Activated CD4-positive, alpha-beta T cell treated with anti-CD3 and anti-CD28 coated beads, Interleukin-2, amount 50 U/mL, for 16 hours (primary cell): ENCODE measurements at places on chromosomes 2 and 18.
A peak's percentile ranks its signal among the peaks of the same experiment; 100 is the strongest.

DNA sequence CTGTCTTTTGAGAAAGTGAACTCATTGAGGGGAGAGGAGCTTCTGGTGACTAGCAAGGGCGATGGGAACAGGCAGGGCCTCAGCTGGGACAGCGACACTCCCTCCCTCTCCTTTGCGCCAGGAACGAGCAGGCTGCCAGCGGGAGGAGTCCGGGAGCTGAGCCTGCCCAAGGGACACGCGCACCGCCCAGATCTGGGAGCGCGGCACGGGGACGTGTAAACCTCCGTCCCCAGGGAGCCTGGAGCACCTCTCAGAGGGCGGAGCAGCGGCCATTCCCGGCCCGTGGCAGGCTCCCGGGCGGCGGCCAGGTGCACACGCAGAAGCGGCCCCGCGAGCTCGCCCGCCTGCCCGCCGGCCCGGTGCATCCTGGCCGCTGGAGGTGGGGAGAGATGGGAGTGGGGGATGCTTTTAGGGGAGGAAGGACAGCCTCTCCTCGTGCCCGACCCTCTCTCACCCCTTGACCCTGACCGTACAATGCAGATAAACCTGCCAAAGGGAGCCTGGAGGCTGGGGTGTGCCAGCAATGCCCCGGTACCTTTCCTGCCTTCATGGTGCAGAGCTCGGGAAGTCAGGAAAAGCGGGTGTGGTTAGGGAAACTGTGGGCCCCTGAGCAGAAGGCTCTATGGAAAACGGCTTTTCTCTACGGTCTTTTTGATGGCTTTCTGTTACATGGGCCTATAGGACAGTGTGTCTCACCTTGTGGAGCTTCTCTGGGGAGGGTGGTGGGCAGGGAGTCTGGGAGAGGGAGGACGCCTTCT lies 2.2 kb downstream of the AQP4 start:
- no peak for DNase-seq

GRCh38 chr2:55364189-55365055 lies 55.2 kb downstream of the CCDC88A start:
- DNase-seq, result no peak

- DNase-seq, result no peak
These were observed 43.4 kb downstream of the DPP4 start for GRCh38 chr2:162030363-162031190.

DNA sequence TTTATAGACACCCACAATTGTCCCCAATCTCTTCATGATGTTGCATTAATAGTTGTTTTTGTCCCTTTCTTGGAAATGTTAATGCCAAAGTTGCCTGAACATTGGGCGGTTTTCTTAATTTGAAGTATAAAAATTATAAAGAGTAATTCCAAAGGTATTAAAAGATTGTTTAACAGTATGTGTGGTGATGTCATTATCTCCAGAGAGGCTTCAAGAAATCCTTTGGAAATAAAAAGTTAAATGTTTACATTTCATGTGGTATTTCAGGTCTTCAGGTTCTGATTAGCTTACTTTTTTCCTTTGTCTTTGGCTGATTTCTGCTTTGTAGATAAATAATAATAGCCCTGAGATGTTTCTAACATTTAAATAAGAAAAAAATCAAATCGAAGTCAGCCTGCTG lies 29.3 kb upstream of the NOSTRIN start:
- DNase-seq, result no peak

DNA sequence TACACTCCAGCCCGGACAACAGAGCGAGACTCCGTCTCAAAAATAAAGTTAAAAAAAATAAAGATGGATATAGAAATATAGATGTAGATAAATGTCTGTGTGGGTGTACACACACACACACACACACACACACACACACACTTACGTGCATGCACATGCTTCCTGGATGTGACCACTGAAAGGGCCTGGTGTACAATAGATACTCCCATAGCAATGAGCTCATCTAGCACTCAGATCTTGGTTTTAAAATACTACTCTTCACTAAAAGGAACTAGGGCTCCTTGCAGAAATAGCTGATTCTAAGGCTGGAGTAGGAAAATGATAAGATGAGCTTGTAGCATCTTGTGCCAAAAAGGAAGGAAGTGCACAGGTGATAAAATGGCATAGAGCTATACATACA lies 39.1 kb downstream of the ROCK2 start:
- no peak for DNase-seq

DNA sequence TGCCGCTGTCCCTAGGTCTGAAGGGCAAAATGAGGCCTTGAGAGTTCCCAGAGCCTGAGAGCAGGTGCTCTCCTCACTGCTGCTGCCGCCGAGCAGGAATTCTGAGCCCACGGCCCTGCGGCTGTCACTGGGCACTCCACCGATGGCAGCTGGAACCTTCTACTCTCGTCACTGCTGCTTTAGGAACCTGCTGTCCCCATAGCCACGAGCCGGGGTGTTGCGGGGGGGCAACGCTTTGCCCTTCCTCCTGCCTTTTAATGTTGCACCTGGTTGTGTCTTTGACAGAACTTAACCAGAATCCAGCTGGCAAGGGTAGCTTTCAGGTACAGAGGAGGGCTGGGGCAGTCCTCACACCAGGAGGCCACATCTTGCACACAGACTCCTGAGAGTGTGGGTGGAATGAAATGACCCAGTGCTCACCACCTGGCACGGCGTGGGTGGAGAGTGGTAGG lies 32.3 kb downstream of the NCK2 start:
- no peak for DNase-seq

DNA sequence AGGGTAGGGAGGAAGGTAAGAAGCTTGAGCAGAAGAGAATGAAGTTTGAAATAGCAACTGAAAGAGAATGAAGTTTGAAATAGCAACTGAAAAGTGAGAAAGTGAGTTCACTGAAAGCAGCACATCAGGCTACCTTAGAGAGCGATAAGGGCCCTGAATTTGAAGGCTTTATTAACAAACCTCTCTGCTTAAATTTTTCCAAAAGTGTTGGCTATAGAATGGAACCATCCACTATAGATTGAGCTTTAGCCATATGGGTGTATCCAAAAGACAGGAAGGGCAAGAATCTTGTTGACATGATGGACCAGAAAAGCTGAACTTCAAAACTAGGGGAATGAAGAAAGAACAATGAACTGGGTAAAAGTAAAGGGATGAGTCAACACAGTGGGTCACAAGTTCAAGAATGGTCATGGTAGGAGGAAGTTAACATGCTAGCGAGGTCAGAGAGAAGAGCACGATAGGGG lies 122.5 kb downstream of the ASXL3 start:
- DNase-seq, result no peak

DNA sequence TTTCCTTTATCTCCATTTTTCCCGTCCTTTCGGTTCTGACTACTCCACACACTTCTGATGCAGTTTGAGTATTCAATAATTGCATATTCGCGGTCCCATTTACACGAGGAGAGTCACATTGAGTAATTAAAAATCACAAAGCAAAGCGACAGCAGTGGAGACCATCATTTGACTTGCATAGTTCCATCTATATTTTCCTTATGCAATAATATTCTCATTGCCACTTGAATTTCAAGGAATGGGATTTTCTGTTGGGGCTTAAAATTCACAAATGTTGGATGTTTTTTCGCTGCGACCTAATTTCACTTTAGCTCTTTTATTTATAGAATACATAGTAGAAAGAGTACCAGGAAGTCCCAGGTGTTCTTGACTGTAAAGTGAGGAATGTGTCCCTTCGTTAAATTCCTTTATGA lies 186.8 kb downstream of the ZEB2 start:
- DNase-seq, result no peak

DNA sequence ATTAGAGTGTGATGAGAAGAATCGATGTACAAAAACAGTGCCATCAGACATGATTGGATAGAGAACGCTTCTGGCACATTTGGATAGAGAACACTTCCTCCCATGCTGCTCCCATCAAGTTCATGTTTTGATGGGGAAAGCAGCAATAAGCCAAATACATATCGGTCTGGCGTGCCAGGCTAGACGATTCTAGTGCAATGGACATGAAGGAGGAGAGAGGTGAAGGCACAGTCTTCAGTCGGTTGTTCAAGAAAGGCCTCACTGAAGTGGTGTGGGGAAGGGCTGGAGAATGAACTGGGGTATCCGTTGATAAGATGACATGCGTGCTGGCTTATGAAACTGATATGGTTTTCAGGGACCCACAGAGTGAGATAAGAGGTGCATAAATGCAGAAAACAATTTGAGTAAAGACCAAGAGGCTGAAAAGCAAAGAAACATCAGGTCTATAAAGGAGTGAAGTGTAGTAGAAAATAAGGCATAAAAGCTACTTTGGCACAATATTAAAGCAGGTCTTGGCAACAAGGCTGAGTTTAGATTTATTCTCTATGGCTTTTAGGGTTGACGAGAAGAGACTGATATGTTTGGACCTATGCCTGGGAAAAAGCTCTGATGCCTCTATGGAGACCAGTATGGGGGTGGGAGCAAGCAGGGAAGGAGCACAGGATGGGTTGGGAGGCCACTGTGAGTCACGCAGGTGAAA lies 117.6 kb upstream of the PIEZO2 start:
- no peak for DNase-seq

- no peak for DNase-seq
These were observed 17.3 kb downstream of the CYS1 start for GRCh38 chr2:10062931-10063365.

DNA sequence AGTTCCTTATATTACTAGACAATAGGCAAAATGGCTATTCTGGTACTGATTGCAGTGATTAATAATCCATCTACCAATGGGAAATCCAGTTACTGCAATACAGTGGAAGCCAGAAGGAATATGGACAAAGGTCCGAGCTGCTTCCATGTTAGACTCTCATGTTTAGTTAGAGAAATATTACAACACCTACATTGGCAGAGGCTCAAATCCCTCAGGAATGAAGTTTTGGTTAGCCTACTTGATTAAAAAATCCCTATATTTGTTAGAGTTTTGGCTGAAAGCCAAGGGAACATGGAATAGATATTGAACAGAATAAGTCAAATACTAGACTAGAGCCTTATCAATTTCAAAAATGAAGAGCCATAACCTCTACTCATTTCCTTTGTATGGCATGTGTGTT lies 48.5 kb downstream of the ARL6IP6 start:
- no peak for DNase-seq

GRCh38 chr2:161010503-161011015 lies 149.7 kb upstream of the TANK start:
- DNase-seq, result no peak

GRCh38 chr2:185291035-185291647 lies 447.5 kb upstream of the FSIP2 start:
- peak; percentile 32 for DNase-seq

GRCh38 chr2:227079726-227080125 lies 84.3 kb downstream of the COL4A4 start:
- DNase-seq, result no peak

DNA sequence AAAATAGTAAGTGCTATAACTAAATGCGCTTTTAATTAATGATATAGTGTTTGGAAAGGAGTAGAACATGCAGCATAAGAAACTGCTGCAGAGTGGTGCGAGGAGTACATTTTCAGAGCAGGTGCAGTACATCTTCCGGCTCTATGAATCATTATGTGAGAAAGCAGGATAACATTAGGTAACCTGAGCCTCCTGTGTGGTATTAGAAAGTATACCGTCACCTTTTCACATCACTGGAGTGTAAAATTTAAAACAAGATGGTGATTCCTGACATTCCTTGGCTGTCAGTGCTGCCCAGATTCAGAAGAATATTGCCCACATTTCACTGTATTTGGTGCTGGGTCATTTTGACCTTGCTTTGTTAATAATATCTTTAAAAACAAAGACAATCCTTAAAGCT lies 7.8 kb upstream of the DYNC2LI1 start:
- DNase-seq, result no peak

- no peak for DNase-seq
These were observed 51.6 kb upstream of the ATG16L1 start for GRCh38 chr2:233199870-233200269.

DNA sequence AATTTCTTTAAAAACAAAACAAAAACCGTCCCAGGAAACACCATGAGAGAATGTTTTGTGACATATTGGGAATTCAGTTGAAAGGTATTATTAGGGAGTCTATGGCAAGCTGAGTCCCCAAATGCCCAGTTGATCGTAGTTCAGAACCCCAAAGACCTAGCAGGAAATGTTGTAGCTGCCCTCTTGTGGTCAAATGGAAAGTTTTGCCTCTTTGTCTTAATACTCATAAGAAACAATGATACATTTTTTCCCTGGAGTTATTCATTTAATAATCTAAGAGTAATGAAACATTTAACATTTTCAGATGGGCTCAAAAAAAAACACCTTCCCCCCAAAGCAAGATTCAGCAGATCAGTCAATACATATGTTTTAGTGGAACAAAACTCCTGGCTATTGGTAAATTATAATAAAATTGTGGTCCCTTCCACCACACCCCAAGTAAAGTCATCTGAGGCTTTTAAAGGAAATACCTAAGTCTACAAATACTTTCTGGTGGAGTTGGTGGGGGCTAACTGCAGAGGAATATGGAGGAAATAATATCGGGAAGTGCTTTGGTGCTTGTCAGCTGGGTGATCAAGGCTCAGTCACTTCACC lies 37.8 kb upstream of the EFEMP1 start:
- DNase-seq, result peak; percentile 8

GRCh38 chr2:10647886-10648605 lies 41.7 kb downstream of the NOL10 start:
- DNase-seq, result no peak

DNA sequence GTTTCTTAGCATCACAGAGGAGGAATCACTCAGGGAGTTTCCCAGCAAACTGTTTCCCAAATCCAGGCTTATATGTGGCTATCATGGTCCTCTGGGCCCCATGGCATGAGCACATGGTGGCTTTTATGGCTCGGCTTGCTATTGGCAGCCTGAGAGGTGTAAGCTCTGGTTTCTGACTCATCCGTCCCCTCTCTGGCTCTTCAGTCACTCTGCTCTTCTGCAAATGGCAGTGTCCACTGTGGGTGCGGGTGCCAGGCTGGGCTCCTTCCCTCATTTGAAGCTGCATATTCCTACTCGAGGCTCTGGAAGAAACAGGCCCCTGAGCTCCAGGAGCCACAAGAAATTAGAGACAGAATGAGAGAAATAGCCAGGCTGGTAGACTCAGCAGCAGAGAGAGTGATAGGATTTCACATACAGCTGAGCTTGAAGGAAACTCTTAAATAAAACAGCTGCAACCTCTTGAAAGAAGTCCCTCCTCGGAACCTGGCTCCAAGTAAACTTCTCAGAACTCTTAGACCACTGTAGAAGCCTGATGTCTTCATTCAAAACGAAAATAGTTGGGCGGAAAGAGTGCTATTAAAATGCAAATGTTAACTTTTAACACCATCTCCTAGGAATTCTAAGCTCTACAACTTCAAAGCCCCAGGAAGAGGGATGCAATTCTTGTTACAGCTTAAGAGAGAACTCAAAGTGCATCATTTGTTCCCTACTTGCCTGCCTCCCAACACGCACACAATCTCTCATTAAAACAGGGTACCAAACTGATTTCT lies 212.6 kb upstream of the SP5 start:
- no peak for DNase-seq
